Stimulated activated CD4-positive, alpha-beta T cell treated with anti-CD3 and anti-CD28 coated beads, Interleukin-12 subunit alpha, Interleukin-12 subunit beta, amount 100 ng/mL, for 48 hours (primary cell): ENCODE measurements at places on chromosomes 11 and 22.

GRCh38 chr22:42380769-42381551, 51.2 kb downstream of the NFAM1 start:
- no peak for DNase-seq

- DNase-seq, result no peak
Observed at GRCh38 chr11:71556018-71556417, 7.8 kb downstream of the KRTAP5-9 start.

- DNase-seq, result no peak
Observed at GRCh38 chr11:122714004-122714403, 58.5 kb downstream of the UBASH3B start.

GRCh38 chr11:73225001-73225686, 7.1 kb downstream of the P2RY2 start:
- DNase-seq, result no peak

DNA sequence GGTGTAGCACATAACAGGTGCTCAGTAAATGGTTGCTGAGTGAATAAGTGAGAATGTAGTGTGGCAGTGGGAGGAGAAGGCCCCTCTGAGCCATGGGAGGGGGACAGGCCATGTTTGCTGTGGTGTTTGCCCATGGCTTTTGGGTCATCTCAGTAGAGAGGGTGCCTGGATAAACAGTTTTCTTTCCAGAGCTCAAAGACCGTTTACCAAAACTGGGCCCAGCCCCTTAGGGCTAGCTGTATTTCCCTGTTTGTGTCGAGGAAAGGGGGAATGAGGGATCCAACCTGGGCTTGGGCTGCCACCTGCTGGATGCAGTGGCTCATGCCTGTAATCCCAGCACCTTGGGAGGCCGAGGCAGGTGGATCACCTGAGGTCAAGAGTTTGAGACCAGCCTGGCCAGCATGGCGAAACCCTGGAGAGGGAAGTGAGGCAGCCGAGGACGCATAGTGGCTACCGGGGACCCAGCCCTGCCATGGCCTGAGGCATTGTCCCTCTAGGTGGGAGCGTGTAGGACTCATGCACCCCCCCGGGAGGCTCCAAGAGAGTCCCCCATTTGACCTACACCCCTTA, 8.7 kb upstream of the LTO1 start:
- no peak for DNase-seq

DNA sequence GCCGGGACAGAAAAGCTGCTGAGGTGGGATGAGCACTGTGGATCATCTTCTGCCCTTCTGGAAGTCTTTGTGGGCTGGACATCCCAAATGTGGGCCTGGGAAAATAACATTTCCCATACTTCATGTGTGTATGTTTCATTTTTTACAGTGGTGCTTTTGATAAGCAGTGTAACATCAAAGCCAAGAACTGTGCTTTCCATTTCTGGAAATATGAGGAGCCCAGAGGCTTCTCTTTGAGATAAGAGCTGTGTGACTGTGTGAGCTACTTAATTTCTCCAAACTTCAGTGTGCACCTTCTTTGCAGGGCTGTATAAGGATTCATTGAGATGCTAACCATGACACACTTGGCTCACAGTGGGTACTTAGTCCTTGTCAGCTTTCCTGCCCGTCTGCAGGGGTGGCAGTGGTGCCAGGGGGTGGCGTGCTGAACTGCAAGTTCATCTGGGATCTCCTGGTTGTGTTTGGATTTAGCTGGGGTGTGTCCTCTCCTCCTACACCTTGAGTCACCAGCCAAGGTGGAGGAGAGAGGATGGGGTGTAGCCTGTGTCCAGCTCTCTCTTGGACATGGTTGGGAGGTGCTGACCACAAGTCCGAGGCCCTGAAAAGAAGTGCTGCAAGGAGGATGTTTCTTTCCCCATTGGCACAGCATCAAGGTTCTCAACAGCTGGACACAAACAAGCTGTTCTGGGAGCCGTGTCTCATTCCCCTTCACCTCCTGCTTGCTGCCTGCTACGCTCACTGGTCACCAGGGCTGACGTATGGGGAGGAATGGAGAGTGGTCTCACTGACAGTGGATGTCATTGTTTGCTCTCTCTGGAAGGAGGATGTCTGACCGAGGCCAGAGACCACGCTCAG, 139.4 kb downstream of the TEAD1 start:
- DNase-seq, result no peak

GRCh38 chr22:18905540-18906409, at the start of gene DGCR6:
DGCR6 (plus strand) TSS chr22:18906320; CDS start chr22:18906375, 55 bp downstream.
- no peak for DNase-seq

DNA sequence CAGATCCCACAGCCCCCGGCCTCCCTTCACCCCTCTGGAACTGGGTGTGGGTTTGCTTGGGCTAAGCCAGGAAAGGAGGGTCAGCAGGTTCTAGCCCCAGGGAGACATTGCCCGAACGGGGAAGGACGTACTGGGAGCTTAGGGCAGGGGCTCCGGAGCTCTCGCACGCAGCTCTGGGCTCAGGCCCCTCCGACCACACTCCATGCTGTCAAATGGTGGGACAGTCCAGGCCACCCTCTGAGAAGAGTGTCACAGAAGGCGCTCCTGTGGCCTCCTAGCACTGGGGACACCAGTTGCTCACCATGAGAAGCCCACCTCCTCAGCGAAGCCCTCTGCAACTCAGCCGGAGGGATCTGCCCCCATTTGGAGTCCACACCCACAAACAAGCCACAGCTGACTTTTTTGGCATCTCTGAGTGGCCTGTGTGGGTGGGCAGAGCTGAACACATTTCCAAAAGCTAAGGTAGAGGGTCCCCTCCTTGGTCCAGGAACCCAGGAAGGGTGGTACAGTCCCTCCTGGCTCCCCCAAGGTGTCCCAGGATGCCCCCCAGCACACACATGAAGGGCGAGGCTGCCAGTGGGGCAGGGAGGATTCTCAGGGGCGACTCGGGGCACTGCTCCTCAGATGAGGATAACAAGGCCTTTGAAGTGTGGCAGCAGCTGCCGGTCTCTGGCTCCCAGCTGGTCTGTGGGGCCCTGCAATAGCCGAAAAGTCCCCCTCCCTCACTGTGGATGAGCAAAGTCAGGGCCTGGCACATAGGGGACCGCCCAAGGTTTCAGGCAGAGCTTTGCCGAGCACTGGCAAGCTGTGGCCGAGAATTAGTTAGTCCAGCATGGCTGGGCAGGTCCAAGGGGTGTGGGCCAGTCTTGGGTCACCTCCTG, 13.0 kb upstream of the TEF start:
- no peak for DNase-seq

GRCh38 chr11:118679483-118679882, at the start of gene TREH:
TREH (minus strand) TSS chr11:118679650; CDS start chr11:118679627, 23 bp downstream.
- DNase-seq, result no peak
